Fibroblast of skin of abdomen (primary cell): ENCODE measurements at places on chromosomes 13 and 19.

DNA sequence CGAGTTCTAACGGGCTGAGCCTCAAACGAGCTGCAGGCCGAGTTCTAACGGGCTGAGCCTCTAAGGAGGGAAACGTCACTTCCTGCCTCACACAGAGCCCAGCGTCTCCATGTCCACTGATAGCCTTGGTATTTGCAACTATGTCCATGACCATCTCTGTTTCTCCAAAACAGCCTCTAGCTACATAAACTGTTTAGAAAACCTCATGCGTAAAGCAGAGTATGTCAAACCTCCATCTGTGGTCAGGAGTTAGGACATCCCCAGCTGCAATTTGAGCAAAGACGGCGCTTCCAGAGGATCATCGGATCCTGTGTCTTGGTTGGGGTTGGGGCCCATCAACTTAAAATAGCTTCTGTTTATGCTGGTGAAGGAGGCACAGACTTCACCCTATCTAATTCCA lies 20.8 kb downstream of the RASA3 start:
- DNase-seq, result peak; percentile 68

GRCh38 chr19:14369399-14370168 lies 11.7 kb upstream of the ADGRE5 start:
- DNase-seq, result peak; percentile 64

DNA sequence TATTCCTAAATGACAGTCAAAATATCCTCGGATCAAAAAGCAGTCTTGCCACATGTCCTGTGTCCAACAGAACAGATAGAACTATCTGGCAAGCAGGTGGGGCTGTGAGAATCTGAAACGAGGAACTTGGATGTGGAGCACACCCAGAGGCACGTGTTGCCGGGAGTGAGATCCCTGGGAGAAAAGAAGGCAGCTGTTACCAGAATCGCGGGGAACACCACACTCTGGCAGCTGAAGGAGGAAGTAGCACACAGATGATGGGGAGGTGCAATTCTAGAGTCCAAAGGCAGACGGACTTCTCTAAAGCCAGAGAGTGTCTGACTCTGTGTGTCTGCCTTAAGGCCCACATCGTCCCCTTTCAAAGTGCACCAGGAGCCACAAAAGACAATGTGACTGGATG lies 22.3 kb downstream of the SLC7A1 start:
- DNase-seq, result peak; percentile 36

GRCh38 chr19:51681286-51681941 lies 11.7 kb upstream of the SPACA6 start:
- DNase-seq, result no peak

DNA sequence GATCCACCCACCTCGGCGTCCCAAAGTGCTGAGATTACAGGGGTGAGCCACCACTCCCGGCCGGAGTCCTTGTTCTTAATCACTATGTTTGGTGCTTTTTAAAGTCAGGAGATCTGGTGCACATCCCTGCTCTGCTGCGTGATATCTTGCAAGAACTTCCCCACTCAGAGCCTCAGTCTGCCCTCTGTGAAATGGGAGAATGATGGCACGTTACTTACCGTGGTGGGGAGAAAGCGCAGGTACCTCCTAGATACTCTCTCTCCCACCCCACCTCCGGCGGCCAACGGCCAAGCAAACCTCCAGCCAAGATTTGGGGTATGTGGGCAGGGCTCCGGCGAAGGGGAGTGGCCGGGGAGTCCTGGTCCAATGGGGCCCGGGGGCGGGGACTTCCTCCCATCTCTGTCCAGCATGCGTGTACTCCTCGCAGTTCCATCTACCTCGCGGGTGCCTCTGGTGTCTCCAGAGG lies at the start of gene RYR1:
TSS of gene RYR1 (plus strand) at position 424 of the 466 bp plus-strand sequence. CDS start 139 bp downstream, outside the sequence.
- no peak for DNase-seq

DNA sequence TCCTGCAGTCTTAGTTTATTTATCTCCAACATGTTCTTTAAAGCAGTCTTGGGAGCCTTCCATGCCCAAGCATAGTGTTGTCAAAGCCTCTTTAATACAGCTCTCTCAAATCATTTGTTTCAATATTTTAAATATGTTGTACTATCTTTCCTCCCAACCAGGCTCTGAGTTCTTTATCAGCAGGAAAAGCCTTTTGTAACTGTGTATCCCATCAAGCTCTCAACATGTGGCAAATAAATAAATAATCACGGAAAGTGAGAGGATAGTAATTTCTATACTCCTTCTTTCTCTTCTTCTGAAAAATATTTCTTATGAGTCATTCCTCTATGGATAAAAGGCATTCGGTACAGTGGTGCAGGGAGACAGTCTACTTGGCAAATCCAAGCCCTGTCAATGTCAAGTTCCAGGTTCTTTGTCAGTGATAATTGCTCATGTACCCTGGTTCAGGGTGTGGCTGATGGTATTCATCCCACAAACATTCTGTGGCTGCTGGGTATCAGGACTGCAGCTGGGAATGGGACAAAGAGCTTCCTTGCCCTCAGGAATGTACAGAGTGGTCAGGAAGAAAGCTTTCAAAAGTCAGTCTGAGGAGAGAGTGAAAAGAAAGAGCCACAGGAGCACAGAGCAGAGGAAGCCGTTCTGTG lies 384.3 kb downstream of the EFNB2 start:
- peak; percentile 97 for DNase-seq

- no peak for DNase-seq
Observed at GRCh38 chr19:5313307-5313706, 27.3 kb downstream of the PTPRS start.

GRCh38 chr19:48648134-48648533 lies 2.1 kb upstream of the CA11 start:
- DNase-seq, result no peak

- DNase-seq, result peak; percentile 50
Observed at GRCh38 chr13:20332361-20333096, 100.4 kb upstream of the GJB6 start.

GRCh38 chr19:35558400-35559280 lies 4.8 kb downstream of the ATP4A start:
- DNase-seq, result no peak

GRCh38 chr19:33212436-33213172 lies 13.0 kb downstream of the SLC7A10 start:
- no peak for DNase-seq

- no peak for DNase-seq
Observed at GRCh38 chr13:44784708-44785080, 204.6 kb downstream of the NUFIP1 start.

DNA sequence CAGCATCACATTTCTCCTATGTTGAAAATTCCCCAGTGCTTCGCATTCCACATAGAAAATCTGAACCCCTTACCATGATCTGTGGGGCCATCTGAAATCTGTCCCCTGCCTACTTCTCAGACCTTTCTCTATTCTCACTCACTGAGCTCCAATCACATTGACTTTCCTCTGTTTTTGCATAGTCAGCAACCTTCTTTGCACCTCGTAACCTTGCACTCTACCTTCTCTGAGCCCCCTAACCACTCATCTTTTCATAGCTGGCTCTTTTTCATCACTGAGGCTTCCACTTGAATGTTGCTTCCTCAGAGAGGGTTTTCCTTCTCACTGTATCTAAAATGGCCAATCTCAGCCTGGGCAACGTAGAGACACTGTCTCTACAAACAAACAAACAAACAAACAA lies 286.3 kb downstream of the GPC5 start:
- no peak for DNase-seq

- DNase-seq, result no peak
Observed at GRCh38 chr19:8116437-8117293, 32.7 kb downstream of the FBN3 start.

GRCh38 chr13:74675972-74676371 lies 541.8 kb upstream of the KLF12 start:
- DNase-seq, result no peak

- no peak for DNase-seq
Observed at GRCh38 chr13:58329746-58330145, 698.2 kb downstream of the PCDH17 start.

DNA sequence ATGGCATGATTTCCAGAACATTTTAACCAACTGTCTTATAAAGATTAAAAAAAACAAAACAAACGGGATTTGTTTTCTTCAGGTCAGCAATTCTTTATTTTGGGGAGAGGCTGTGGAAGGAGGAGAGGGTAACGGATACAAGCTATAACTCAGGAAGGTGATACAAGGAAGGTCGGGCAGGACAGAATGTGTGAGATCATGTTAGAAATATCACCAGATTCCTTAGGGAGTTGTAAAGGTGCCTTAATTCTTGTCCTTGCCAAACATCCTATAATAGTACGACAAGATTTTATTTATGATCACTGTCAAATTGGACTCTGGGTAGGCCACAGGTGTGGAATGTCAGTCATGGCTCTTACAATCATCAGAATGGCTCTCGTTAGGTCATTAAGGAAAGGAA lies 503.1 kb downstream of the DIAPH3 start:
- no peak for DNase-seq

DNA sequence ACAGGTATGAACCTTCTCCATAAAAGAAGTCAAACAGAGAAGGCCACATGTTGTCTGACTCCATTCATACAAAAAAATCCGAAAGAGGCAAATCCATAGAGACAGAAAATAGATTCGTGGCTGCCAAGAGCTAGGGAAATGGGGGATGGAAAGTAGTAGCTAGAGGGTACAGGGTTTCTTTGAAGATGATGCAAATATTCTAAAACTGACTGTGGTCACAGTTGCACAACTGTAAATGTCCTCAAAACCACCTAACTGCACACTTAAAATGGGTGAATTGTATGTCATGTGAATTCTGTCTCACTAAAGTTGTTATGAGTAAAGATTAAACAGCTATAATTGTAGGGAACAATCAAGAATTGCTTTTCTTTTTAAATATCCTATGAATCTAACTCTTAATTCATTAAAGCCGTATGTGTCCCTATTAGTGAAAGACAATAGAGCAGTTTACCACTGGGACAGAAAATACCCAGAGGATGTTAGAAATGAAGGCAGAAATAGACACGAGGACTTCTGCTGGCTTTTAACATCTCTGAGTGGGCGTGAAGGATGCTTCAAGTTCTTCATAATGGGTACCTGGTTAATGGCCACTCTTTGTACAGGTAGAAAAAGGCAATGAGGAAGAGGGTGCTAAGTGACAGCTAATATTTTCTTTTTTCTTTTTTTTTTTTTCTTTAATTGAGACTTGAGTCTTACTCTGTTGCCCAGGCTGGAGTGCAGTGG lies 21.2 kb downstream of the INSR start:
- DNase-seq, result peak; percentile 31

GRCh38 chr13:29901710-29902631 lies 51.6 kb upstream of the UBL3 start:
- peak; percentile 98 for DNase-seq

DNA sequence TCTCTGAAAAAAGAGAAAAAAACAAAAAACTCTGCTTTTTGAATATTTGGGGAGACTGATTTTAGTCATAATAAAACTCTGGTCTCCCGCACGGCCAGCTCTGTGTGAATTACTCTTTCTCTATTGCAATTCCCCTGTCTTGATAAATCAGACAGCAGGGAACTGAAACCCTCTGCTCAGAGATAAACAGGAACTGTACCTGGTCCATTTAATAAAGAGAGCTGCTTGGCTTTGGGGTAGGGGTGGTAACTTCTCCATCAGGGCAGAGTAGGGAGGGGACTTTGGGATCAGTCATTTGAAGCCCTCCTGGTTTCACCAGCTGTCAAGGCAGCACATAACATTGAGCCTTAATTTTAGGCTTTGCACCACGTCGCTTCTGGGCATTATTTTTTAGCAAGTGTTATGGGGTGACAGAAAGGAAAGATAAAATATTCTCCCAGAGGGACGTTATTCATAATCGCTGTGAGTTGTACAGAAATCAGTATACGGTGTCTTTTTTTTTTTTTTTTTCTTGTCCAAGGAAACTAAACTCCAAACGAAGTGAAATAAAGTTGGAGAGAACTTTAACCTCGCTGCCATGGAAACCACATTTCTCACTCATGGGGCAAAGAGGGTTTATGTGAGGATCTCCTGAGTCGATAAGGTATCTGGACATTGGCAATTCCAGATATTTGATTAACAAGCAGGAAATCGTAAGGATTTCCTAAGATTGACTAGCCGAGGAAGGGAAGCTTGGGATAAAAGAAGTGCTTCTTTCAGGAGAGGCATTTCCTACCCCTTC lies 99.0 kb upstream of the MRI1 start:
- DNase-seq, result no peak

DNA sequence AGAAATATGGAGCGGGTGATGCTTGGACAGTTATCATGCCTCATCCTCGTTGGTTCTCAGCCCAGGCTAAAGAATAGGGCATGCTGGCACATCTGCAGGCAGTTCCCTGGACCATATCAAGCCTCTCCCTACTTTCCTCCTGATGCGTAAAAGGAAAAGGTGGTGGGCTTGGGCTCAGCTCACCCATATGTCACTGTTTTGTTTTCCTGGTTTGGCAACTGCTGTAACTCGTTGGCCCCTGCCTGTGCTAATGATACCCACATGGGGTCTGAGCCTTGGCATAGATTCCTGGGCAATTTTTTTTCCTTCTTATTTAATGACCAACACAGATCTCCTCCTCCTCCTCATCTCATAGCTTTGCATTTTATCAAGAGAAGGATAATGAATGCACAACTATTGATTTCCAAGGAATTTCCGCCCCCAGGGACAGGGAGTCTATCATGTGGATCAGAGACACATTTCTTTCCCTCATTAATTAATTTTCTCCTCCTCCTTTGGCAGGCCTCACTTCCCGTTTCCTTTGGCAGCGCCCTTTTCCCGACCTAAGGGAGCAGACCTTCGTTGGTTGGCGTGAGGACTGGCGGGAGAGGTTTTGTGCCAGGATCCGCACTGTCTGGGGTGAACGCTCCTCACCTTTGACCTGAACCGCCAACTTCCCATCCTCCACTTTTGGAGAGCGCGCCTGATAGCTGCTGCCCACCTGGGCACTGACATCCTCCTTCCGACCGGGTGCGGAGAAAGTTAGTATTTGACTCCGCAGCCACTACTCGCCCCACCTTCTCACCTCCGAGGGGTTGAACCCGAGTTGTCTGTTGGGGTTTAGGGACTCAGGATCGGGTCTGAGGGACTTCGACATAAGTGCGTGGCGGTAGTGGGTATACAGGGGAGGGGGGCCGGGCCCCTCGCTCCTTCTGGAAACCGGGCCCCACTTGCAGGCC lies 3.4 kb upstream of the POU4F1 start:
- no peak for DNase-seq
